Activated CD4-positive, alpha-beta T cell treated with anti-CD3 and anti-CD28 coated beads for 36 hours (primary cell): ENCODE measurements at places on chromosomes 11 and 22.
A peak's percentile ranks its signal among the peaks of the same experiment; 100 is the strongest.

DNA sequence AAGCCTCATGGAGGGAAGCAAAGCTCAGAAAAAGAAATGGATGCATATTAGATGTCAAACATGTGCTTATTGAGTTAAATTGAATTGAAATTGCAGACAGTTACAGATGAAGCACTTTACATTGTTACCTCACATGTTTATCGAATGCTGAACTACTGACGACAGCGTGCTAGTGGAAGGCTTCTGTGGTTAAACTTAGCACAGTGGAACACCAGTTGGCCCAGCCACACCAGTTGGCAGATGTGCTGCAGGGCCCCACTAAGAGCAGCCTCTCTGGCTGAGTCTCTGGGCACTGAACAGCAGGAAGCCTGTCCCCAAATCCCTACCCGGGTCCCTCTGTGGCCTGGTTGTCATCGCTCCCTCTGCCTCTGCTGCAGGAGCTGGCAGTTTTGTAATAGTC lies 242.1 kb downstream of the NTM start:
- no peak for DNase-seq
- no peaks in the 10 kb centered on the region for H3K36me3 ChIP-seq
- H3K4me1 ChIP-seq: no peaks in the 10 kb centered on the region
- H3K4me3 ChIP-seq: no peak overlapping the region

DNA sequence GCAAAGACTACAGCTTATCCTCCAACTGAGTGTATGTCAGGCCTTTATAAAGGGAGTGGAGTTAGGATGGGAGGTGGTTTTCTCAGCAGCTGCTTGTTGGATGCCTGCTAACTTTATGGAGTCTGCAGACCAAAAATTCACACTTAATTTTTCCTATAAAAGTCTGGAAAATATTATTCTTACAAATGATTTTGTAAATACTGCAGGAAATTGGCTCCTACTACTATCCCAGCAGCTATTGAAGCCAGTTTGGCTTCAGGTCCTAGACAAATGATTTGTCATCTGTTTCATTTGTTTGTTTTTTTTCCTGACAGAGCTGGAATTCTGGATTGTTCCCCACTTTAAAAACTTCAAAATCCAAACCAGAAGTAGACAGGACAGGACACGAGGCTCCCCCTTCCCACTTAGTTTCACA lies 292.5 kb downstream of the TMEM135 start:
- H3K4me3 ChIP-seq: no peak overlapping the region
- no peaks in the 10 kb centered on the region for H3K27me3 ChIP-seq
- no peak for DNase-seq
- no peaks in the 10 kb centered on the region for H3K4me1 ChIP-seq
- peaks cover 8% of the 10 kb centered on the region for H3K36me3 ChIP-seq

- H3K27me3 ChIP-seq: peaks cover 15% of the 10 kb centered on the region
- H3K36me3 ChIP-seq: no peaks in the 10 kb centered on the region
- DNase-seq: no peak
Observed at GRCh38 chr11:24496386-24496735, 492 bp upstream of the LUZP2 start.

- no peak overlapping the region for H3K4me3 ChIP-seq
- no peaks in the 10 kb centered on the region for H3K4me1 ChIP-seq
- DNase-seq: no peak
- H3K36me3 ChIP-seq: no peaks in the 10 kb centered on the region
- H3K27ac ChIP-seq: no peak overlapping the region
- peaks cover 5% of the 10 kb centered on the region for H3K27me3 ChIP-seq
Observed at GRCh38 chr22:27336151-27337090, 465.1 kb downstream of the MN1 start.

GRCh38 chr22:50641696-50642607 lies 14.0 kb upstream of the ARSA start:
- no peak overlapping the region for H3K4me3 ChIP-seq
- H3K4me1 ChIP-seq: no peaks in the 10 kb centered on the region
- no peaks in the 10 kb centered on the region for H3K36me3 ChIP-seq
- H3K27ac ChIP-seq: no peak overlapping the region
- DNase-seq: no peak

- H3K36me3 ChIP-seq: no peaks in the 10 kb centered on the region
- no peak for DNase-seq
- no peak overlapping the region for H3K27ac ChIP-seq
- H3K4me3 ChIP-seq: no peak overlapping the region
Observed at GRCh38 chr22:42697542-42698013, 23.1 kb downstream of the A4GALT start.

- peaks cover 10% of the 10 kb centered on the region for H3K4me1 ChIP-seq
- H3K27ac ChIP-seq: no peak overlapping the region
- DNase-seq: no peak
Observed at GRCh38 chr22:19877626-19878339, 23.1 kb upstream of the GNB1L start.

- no peak for DNase-seq
- no peaks in the 10 kb centered on the region for H3K36me3 ChIP-seq
- H3K27me3 ChIP-seq: peaks cover 16% of the 10 kb centered on the region
- no peak overlapping the region for H3K4me3 ChIP-seq
- H3K27ac ChIP-seq: no peak overlapping the region
Observed at GRCh38 chr11:33633251-33634003, 67.2 kb downstream of the C11orf91 start.

- no peaks in the 10 kb centered on the region for H3K36me3 ChIP-seq
- no peak overlapping the region for H3K27ac ChIP-seq
- H3K4me3 ChIP-seq: no peak overlapping the region
- H3K4me1 ChIP-seq: no peaks in the 10 kb centered on the region
Observed at GRCh38 chr22:47389201-47389600, 626.8 kb downstream of the TBC1D22A start.

- H3K4me1 ChIP-seq: peaks cover 20% of the 10 kb centered on the region
- H3K27ac ChIP-seq: peak within 1 kb of the TSS; percentile 72
- no peaks in the 10 kb centered on the region for H3K27me3 ChIP-seq
- H3K36me3 ChIP-seq: peaks cover 6% of the 10 kb centered on the region
- H3K4me3 ChIP-seq: peak within 1 kb of the TSS; percentile 82
- DNase-seq: peak; percentile 92
Observed at GRCh38 chr11:747158-748006, at the start of gene TALDO1. TSS of gene TALDO1 (plus strand) at chr11:747464. CDS start at chr11:747482, 18 bp downstream.

DNA sequence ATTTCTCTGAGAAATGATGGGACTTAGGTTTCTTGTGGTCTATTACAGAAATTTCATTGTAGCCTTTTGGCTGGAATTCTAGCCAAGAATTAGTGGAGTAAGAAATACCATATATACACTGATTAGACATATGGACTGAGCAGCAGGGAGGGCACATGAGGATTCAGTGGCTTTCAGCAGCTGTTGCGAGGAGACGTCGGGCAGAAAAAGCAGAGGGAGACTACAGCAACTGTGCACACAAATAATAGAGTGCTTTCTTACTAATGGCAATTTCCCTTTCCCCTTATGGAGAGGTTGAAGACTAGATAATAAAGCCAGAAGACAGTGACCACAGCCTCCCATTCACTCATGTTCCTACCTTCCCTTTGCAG lies 35.4 kb upstream of the CCDC34 start:
- H3K27ac ChIP-seq: no peak overlapping the region
- H3K4me3 ChIP-seq: no peak overlapping the region
- H3K36me3 ChIP-seq: no peaks in the 10 kb centered on the region
- no peaks in the 10 kb centered on the region for H3K4me1 ChIP-seq
- H3K27me3 ChIP-seq: peaks cover 6% of the 10 kb centered on the region
- no peak for DNase-seq

GRCh38 chr11:44104481-44105294 lies 9.2 kb downstream of the EXT2 start:
- DNase-seq: no peak
- peaks cover 6% of the 10 kb centered on the region for H3K36me3 ChIP-seq
- H3K4me3 ChIP-seq: no peak overlapping the region
- peak overlapping the region; percentile 58 for H3K27ac ChIP-seq
- H3K27me3 ChIP-seq: no peaks in the 10 kb centered on the region
- H3K4me1 ChIP-seq: peaks cover 16% of the 10 kb centered on the region

DNA sequence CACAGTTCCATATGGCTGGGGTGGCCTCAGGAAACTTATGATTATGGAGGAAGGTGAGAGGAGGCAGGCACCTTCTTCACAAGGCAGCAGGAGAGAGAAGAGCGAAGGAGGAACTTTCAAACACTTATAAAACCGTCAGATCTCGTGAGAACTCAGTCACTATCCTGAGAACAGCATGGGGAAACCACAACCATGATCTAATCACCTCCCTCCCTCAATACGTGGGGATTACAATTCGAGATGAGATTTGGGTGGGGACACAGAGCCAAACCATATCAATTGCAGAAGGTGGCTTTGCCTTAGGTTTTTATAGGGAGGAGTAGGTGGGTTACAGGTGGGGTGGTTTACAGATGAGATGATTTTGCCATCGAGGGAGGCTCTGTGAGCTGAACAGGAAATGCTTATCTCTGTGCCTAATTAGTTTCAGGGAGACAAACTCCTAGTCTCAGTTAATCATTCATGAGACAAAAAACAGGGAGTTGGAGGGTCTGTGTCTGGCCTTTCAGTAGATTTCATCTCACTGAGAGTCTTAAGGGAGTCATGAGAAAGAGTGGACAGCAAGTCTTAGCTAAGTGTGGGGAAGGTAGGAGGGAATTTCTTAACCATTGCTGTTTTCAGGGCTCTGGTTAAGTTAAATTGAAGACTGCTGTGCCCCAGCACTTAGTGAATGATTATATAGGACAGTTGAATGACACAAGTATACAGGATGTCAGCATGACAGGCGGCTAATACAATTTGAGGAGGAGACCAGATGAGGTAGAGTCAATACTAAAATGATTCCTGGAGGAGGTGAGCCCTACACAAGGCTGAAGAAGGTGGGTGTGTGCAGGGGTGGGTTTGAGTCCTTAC lies 47.7 kb downstream of the CWC15 start:
- H3K4me1 ChIP-seq: peaks cover 45% of the 10 kb centered on the region
- H3K4me3 ChIP-seq: no peak overlapping the region
- H3K27ac ChIP-seq: peak overlapping the region; percentile 59
- no peaks in the 10 kb centered on the region for H3K27me3 ChIP-seq

DNA sequence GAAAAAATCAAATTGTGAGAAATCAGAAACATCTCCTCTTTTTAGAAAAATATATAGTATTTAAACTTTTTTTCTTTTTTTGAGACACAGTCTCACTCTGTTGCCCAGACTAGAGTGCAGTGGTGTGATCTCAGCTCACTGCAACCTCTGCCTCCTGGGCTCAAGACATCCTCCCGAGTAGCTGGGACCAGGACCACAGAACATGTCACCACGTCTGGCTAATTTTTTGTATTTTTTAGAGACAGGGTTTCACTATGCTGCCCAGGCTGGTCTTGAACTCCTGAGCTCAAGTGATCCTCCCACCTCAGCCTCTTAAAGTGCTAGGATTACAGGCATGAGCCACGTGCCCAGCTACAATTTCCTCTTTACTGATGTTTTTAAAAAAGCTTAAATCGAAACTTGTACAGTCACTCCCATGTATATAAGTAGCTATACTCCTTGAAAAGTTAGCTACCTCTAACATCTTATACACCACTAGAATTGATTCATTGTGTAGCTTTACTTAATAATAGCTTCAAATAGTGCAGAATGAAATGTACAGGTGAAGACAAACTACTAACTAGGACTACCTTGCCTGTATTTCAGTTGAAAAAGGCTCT lies 10.3 kb downstream of the EIF4G2 start:
- peaks cover 65% of the 10 kb centered on the region for H3K4me1 ChIP-seq
- no peaks in the 10 kb centered on the region for H3K27me3 ChIP-seq
- peaks cover 70% of the 10 kb centered on the region for H3K36me3 ChIP-seq
- no peak for DNase-seq

DNA sequence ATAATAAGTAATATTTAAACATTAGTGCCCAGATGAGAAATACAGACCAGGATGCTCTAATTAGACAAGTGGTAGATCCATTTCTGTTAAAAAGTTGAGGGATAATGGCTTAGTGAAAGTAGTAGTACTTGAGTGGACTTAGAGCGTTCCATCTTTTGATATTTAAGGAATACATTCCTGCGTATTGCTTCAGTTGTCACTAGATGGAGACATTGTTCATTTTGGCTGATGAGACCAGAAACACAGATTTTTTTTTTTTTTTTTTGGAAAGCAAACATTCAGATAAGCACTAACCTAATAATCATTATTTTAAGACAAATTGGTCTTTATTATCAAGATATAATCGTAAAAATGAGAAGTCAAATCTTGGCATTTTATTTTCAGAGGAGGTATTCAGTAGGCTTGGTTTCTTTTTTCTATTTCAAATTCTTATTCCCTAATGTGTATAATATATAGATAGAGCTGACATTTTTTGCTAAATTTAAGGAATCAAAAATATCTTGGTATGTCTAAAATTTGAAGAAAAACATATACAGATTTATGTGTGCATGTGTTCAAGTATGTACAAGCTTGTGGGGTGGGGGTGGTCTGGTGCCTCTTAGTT lies 92.9 kb downstream of the DYNC2H1 start:
- H3K4me3 ChIP-seq: no peak overlapping the region
- H3K27me3 ChIP-seq: no peaks in the 10 kb centered on the region
- H3K27ac ChIP-seq: no peak overlapping the region
- no peak for DNase-seq
- H3K36me3 ChIP-seq: no peaks in the 10 kb centered on the region
- H3K4me1 ChIP-seq: no peaks in the 10 kb centered on the region

GRCh38 chr11:50187220-50187619 lies 154.5 kb downstream of the OR4C45 start:
- no peaks in the 10 kb centered on the region for H3K36me3 ChIP-seq
- H3K27me3 ChIP-seq: no peaks in the 10 kb centered on the region
- DNase-seq: no peak
- H3K4me3 ChIP-seq: no peak overlapping the region
- no peaks in the 10 kb centered on the region for H3K4me1 ChIP-seq

GRCh38 chr11:34747251-34747650 lies 126.4 kb downstream of the EHF start:
- H3K4me1 ChIP-seq: no peaks in the 10 kb centered on the region
- no peak overlapping the region for H3K4me3 ChIP-seq
- peaks cover 14% of the 10 kb centered on the region for H3K27me3 ChIP-seq
- H3K36me3 ChIP-seq: no peaks in the 10 kb centered on the region
- H3K27ac ChIP-seq: no peak overlapping the region

DNA sequence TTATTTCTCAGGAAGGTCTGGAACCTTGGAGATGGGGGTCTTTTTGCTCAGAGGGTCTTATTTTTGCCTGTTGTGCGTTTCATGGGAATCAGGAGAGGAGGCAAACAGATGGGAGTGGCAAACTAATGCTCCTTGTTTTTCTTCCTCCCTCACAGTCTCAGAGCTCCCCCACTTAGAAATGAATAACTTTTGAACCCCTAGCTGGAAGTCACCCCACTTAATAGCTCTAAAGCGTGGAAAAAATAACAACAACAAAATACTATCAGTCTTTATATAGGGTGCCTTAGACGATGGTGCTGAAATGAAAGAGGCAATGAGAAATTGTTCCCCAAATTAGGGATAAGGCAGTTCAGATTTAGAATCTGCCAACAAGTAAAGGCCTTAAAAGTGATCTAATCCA lies 76.8 kb upstream of the BDNF start:
- no peak overlapping the region for H3K27ac ChIP-seq
- DNase-seq: no peak
- no peaks in the 10 kb centered on the region for H3K36me3 ChIP-seq
- H3K4me3 ChIP-seq: no peak overlapping the region
- peaks cover 2% of the 10 kb centered on the region for H3K27me3 ChIP-seq

DNA sequence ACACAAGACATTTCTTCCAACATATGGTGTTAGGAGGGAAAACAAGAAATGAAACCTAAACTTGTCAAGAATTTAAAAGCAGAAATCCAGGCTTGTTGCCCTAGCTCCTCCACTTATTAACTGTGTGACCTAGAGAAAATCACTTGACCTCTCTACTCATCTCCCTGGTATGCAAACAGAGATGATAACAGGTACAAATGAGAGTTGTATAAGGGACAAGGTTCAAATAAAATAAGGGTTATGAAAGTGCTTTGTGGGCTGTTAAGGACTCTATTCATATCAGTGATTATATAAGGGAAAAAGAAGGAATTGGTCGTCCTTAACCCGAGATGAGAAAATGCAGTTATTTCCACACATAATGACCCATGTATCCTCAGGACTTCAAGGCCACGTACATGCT lies 372.7 kb upstream of the TENM4 start:
- H3K4me1 ChIP-seq: no peaks in the 10 kb centered on the region
- no peak overlapping the region for H3K27ac ChIP-seq
